NCI-H1694 treated with DMSO at 0.1 percent for 48 hours (cell line): ENCODE measurements at places on chromosomes 5 and 9.

DNA sequence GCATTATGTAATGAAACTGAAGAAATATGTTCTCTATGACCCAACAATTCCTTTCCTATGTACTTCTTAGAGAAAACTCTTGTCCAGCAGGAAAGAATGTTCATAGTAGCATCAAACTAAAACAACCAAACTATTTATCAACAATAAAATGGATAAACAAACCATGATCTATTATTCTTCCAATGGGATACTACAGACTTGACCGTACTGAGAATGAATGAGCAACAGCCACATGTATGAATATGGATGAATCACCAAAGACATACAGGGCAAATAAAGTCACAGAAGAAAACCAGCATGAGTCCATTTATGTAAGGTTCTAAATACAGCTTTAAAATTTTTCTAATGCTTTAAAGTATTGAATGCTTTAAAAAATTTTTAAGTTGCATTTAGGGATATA lies 73.6 kb upstream of the SUSD1 start:
- no peak for DNase-seq

- DNase-seq = no peak
Measured at GRCh38 chr5:115033861-115034260, 135.8 kb downstream of the TRIM36 start.

DNA sequence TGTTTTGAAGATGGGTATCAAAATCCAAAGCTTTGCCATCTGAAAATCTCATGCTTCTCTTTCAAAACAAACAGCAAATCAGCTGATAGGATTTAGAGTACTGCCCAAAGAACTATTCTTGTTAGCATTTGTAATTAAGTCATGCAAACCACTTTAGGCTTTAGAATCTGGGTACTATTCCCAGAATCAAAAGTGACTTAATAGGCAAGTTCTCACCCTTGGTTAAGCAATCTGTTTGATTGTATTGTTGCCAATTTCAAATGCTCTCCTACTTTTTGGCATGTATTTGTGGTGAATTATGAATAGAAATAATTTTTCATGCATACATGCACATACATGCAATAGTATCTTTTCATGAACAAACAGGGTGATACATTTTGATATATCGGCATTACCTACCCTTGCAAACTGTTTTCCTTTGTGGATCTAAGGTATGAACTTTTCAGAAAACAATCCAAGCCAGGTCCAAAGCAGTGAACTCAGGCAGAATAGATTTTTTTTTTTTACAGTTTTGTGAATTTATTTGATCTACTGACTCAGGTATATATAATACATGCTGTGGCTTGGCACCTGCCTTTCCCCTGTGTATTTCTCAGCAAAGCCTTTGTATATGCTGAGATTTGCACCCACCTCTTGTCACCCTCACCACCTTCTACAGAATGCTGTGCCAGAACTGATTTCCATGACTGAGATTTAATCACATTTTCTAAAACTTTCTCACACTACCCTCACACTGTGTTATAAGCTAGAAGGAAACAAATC lies 9.0 kb downstream of the IL33 start:
- DNase-seq = no peak

- no peak for DNase-seq
Measured at GRCh38 chr9:113310538-113310937, 7.4 kb upstream of the RNF183 start.

DNA sequence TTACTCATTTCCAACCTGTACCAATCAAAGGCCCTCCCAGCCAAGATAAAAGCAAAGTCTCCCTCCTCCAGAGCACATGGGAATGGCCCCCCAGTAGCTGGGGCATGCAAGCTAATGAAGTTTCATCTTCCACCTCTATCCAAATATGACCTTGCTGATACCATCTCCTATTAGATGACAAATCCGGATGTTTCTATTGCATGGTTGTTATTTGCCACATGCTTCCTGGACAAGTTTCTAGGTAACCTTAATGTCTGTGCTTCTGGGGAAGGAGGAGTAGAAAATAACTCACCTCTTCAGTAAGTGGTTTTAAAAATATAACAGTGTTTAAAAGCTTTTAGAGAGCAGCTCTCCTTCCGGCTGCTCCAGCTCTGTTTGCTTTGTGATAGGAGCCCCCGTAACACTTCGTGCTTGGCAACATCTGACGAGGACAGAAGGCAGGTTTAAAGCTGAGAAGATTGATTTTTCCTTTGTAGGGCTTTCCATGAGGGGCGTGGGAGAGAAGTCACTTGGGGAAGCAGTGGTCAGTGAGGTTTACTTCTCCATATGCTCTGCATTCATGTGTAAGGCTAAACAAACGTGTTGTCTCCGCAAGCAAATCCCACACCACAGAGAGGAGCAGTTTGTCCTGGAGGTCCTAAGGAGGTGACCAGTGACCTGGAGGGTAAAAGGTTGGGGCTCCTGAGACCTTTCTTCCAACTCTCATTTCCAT lies 40.3 kb upstream of the GLRX start:
- no peak for DNase-seq

GRCh38 chr5:22390888-22391287 lies 462.3 kb downstream of the CDH12 start:
- DNase-seq = no peak

DNA sequence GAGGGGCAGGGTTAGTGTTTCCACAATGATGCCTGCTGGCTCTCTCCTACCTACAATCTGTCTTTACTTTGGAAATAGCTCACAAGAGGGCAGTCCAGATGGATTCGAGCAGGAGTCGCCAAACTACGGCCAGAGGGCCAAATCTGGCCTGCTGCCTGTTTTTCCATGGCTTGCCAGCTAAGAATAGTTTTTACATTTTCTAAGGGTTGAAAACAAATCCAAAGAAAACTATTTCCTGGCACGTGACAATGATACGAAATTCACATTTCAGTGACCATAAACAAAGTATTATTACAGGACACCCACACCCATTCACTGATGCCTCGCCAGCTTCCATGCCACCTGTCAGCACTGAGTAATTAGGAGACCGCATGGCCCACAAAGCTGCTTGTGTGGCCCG lies 162.9 kb upstream of the WWC1 start:
- DNase-seq = no peak

DNA sequence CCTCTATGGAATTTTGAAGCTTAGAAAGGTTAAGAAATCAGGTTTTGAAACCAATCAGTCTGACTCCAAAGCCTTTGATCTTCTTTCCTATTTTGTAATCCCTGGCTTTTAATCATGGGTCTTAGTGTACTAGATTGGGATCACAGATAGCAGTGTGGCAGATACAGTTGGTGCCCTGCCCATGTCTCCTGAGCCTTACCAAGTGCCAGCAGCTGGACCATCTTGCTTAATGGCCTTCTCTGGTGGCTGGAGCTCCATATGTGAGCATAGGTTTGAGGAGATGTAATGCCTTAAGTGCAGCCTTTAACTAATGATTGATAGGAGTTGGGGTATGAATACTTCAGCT lies 16.7 kb upstream of the RIC1 start:
- no peak for DNase-seq

GRCh38 chr5:77850536-77851175 lies 74.5 kb upstream of the TBCA start:
- DNase-seq = no peak

- no peak for DNase-seq
Measured at GRCh38 chr5:160260881-160261815, 31.8 kb downstream of the FABP6 start.

- no peak for DNase-seq
Measured at GRCh38 chr5:67496051-67496450, 299.5 kb upstream of the CD180 start.

GRCh38 chr5:5781335-5781734 lies 358.9 kb downstream of the ICE1 start:
- DNase-seq = no peak

DNA sequence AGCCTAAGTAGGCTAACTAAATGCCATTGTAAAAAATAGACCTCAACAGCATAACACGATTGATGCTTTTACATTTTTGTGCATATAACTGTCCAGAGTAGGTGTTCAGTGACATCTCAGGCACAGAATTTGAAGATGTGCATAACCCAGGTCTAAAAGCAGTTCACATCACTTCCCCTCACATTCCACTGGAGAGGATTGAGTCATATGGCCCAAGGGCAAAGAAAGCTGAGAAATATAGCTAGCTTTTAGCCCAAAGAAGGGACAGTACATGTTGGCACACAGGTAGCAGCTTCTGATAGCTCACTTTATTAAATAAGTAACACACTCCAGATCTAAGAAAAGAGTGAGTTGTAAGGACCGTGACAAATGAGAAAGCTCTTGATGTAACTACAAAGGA lies 2259.5 kb upstream of the WWC1 start:
- no peak for DNase-seq

- DNase-seq = no peak
Measured at GRCh38 chr5:151632524-151632923, 41.4 kb upstream of the FAT2 start.

GRCh38 chr5:159515909-159516415 lies 185.7 kb upstream of the IL12B start:
- no peak for DNase-seq
